SK-N-DZ (cell line): ENCODE measurements at places on chromosomes 1 and 21.

DNA sequence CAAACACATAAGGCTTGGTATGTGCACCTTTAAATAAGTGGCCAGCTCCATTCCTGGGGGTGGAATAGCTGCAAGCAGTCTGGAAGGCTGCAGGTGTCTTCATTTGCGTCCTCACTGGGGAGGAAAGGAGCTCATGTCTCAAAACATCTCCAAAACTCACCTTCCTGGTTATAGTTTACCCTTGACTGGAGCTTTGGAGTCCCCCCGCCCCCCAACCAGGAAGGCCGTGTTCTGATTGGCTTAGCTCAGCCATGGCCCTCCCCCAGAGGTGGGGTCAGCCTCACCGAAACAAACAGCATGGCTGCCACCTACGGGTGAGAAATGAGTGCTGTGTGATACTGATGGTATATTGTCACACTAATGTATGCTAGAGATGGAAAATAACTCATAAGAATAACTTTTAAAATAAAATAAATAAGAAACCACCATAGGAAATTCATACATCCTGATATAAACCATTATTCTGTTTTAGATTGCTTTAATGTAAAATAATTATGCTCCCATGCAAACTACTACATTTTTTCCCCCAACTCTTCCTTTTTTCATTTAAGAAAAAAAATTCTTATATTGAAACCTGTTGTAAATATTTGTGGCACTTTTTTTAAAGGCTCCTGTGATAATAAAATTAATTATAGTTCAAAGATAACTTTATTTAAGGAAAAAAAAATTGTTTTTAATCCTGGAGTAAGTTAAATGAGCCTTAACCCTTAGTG lies 90.8 kb downstream of the ZP4 start:
- peak; percentile 70 for DNase-seq

- DNase-seq = no peak
Measured at GRCh38 chr1:243550276-243550675, 294.4 kb downstream of the SDCCAG8 start.

GRCh38 chr1:243849421-243850201 lies 432 bp downstream of the AKT3 start:
- peak; percentile 69 for DNase-seq

GRCh38 chr1:68051475-68051874 lies 1.0 kb upstream of the DIRAS3 start:
- peak; percentile 72 for DNase-seq

GRCh38 chr1:24018611-24019580 lies 38.8 kb upstream of the SRSF10 start:
- DNase-seq = peak; percentile 20

GRCh38 chr1:243582326-243582725 lies 267.7 kb downstream of the AKT3 start:
- no peak for DNase-seq

GRCh38 chr21:46287541-46287940 lies 1.4 kb downstream of the YBEY start:
- DNase-seq = no peak

DNA sequence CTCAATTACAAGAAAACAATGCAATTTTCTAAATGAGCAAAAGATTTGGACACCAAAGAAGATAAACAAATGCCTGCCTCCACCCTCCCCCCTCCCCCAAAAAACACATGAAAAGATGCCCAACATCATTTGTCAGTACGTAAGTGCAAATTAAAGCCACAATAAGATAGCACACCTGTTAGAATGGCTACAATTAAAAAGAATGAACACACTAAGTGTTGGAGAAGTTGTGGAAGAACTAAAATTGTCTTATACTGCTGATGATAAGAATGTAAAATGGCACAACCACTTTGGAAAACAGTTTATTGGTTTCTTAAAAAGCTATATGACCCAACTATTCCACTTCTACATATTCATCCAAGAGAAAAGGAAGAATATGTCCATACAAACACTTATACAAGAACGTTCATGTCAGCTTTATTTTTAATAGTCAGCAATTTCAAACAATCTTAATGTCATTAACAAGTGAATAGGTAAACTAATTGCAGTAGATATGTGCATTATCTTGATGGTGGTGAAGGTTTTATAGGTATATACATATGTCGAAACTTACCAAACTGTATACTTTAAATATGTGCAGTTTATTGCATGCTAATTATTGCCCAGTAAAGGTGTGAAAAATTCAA lies 10.4 kb downstream of the IL20 start:
- DNase-seq = no peak

GRCh38 chr21:30818837-30819610 lies 6.0 kb upstream of the KRTAP8-1 start:
- DNase-seq = no peak

GRCh38 chr1:57192222-57192621 lies 226.4 kb upstream of the C8B start:
- no peak for DNase-seq

GRCh38 chr1:9960011-9960410 lies 16.7 kb downstream of the NMNAT1 start:
- no peak for DNase-seq

DNA sequence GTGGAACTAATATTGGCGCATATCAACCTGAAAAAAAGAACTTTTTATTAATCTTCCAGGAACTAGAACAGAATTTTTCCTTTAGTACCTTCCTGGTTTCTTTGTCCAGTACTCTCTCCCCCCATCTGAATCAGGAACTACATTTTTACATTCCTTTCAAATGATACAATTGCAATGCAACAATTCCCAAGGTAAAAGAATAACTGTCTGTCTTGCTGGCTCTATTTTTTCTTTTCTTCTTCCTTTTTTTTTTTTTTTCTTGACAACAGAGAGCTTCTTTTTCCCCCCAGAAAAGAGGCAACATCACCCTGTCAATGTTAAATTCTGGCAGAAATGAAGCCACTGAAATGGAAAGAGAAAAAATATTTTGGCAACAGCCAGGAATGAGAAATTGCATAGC lies 4.5 kb upstream of the CD101 start:
- DNase-seq = no peak

GRCh38 chr1:155294520-155295182 lies 6.6 kb downstream of the PKLR start:
- no peak for DNase-seq

GRCh38 chr1:187921426-187921825 lies 1092.7 kb downstream of the PLA2G4A start:
- DNase-seq = peak; percentile 8

DNA sequence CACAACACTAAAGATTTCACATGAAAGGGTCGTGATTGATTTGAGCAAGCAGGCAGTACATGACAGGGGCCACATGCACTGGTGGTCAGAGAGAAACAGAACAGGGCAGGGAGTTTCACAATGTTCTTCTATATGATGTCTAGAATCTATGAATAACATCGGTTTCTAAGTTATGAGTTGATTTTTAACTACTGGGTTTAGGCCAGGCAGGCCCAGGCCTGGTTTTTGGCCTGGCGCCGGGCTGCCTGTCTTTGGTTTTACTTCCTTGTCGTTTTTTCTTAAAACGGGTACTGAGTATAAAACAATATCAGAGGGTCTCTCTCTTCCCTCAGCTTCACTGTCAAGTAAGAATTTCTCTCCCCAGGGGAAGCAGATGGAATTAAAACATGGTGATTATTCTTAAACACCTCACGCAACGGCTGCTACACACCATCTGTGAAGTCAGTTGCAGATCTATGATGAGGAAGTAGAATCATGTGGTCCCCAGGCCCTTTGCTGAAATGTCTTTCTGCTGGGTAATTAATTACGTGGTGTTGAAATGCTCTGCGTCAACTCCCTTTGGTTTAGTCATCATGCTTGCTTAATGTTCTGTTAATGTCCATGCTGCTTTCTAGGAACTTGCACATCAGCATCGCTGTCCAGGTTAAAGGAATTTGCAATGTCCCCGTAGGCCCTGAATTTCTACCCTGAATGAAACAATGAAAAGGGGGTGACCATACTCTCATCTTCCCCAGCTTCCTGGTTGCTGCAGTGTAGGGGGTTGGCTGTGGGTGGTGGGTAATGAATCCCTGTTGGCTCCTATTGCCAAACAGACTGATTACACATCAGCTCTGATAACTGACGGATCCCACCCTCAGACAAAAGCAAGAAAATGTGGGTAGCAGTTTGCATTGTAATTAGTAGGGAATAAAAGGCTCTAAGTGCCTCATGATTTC lies 70.3 kb downstream of the SERINC2 start:
- DNase-seq = no peak
